ENCODE measurements at places on chromosomes 1 and 21. TPM values are rescaled to one million over a fixed set of nuclear protein-coding genes. Genes with fewer than 3 reads are reported as not detected.

DNA sequence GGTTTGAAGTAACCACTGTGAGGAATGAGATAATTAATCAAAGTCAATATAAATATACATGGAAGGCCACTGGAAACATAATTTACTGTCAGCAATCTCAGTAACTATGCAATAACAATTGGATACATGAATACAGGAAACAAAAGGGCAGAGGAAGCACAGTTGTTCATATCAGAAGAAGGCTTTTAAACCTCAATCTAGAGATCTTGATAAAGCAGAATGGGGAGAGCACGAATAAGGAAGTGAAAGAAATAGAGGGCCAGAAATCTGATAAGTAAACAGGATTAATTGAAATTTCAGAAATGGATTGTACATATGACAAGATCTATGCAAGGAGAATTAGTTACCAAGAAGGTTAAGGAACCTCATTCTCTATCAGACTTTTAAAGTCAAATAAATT lies 93.0 kb downstream of the EVI5 start:
- H3K36me3 ChIP-seq = peaks cover 16% of the 10 kb centered on the region
- H3K4me1 ChIP-seq = no peaks in the 10 kb centered on the region
- DNase-seq = no peak
- H3K27me3 ChIP-seq = no peaks in the 10 kb centered on the region
- no peak overlapping the region for H3K4me3 ChIP-seq
- H3K27ac ChIP-seq = no peak overlapping the region

DNA sequence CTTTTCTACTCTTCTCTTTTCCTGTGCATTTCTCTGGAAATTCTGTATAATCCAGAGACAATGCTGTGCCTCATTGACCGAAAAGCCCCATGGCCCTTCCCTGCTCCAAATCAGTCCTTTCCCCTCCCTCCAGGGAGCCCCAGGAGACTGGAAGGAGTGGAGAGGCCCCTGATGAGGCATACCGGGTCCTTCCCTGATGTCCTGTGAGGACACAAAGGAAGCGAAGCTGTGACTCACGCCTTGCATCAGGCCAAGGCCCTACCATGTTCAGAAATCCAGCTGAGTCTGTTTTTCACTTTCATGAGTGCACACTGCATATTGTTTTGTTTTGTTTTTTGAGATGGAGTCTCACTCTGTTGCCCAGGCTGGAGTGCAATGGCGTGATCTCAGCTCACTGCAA lies 38.7 kb upstream of the BECN2 start:
- no peaks in the 10 kb centered on the region for H3K27me3 ChIP-seq
- DNase-seq = no peak
- no peaks in the 10 kb centered on the region for H3K36me3 ChIP-seq
- H3K4me3 ChIP-seq = no peak overlapping the region
- peaks cover 8% of the 10 kb centered on the region for H3K4me1 ChIP-seq

DNA sequence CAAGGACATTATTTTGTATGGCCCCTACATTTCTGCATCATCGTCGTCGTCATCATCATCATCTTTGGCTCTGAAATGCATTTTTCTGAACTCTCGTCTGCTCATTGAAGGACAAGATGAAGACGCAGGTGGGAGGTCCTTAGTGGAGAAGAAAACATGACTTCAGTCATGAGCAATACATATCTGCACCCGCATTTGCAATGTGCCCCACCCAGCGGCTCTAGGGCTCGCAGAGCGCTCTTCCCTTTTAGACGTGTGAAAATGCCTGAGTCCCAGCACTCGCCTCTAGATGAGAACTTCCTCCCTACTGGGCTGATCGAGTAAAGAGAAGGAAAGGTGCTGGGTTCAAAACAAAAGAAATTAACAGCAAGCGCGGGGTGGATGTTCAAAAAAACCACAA lies 10.1 kb downstream of the C1orf174 start:
- no peak overlapping the region for H3K27ac ChIP-seq
- H3K27me3 ChIP-seq = no peaks in the 10 kb centered on the region
- no peak for DNase-seq
- H3K36me3 ChIP-seq = peaks cover 17% of the 10 kb centered on the region
- H3K4me3 ChIP-seq = peak overlapping the region; percentile 26

- H3K4me1 ChIP-seq = peaks cover 4% of the 10 kb centered on the region
- H3K36me3 ChIP-seq = no peaks in the 10 kb centered on the region
- DNase-seq = no peak
Observed at GRCh38 chr1:38500352-38500751, 359.2 kb downstream of the RRAGC start.

GRCh38 chr21:31606081-31606874 lies 53.2 kb upstream of the SOD1 start:
- no peak overlapping the region for H3K4me3 ChIP-seq
- H3K36me3 ChIP-seq = peaks cover 7% of the 10 kb centered on the region
- no peak for DNase-seq
- no peaks in the 10 kb centered on the region for H3K4me1 ChIP-seq

DNA sequence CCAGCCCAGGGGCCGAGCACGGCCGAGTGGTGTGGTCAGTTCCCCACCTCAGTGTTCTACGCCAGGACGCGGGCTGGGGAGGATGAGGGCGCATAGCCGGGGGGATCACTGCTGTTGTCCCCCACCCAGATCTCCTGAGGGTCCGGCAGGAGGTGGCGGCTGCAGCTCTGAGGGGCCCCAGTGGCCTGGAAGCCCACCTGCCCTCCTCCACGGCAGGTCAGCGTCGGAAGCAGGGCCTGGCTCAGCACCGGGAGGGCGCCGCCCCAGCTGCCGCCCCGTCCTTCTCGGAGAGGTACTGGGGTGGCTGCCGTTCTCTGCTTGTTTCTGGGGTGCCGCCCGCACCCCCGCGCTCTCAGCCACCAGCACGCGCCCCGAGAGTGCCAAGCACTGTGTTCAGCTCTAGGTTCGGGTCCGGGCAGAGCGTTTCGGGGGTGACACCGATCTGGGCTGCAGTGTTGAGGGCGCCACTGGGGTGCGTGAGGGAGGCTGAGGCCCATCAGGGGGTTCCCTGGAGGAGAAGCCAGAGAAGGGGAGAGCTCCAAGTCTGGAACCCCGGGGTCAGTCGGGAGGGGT lies 17.4 kb downstream of the SAMD11 start:
- peaks cover 9% of the 10 kb centered on the region for H3K36me3 ChIP-seq
- peaks cover 12% of the 10 kb centered on the region for H3K27me3 ChIP-seq
- no peaks in the 10 kb centered on the region for H3K4me1 ChIP-seq
- H3K4me3 ChIP-seq = no peak overlapping the region
- no peak overlapping the region for H3K27ac ChIP-seq

DNA sequence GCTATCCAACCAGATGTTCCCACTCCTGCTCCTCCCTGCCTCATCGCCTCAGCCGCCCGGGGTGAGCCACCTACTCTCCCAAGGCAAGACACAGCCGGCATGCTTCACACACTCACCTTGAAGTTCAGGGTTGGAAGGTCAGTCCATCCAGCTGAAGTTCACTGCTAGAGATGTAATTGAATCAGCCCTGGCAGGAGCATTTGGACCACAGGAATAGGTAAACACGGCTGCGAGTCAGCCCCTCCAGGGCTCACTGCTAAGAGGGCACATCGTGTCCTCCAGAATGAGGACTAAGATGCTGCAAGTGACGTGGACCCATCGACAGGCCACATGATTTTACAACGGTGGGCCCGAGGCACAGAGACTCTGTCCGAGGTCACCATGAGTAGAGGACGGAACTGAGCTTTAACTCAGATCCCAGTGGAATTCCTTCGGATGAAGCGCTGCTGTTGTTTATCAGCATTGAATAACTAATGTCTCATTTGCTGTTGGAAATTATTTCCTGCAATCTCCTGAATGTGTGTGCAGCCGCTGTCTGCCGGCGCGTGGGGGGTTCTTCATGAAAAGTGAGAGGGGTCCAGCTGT lies 41.9 kb downstream of the RSPH1 start:
- peaks cover 30% of the 10 kb centered on the region for H3K4me1 ChIP-seq
- no peak overlapping the region for H3K27ac ChIP-seq
- H3K4me3 ChIP-seq = no peak overlapping the region
- no peaks in the 10 kb centered on the region for H3K36me3 ChIP-seq
- H3K27me3 ChIP-seq = peaks cover 1% of the 10 kb centered on the region

GRCh38 chr1:27575840-27576331 lies 28.1 kb downstream of the AHDC1 start:
- peak; percentile 59 for DNase-seq
- no peak overlapping the region for H3K27ac ChIP-seq
- peaks cover 6% of the 10 kb centered on the region for H3K27me3 ChIP-seq
- H3K4me3 ChIP-seq = no peak overlapping the region

GRCh38 chr21:37656899-37657298 lies 259.4 kb downstream of the KCNJ6 start:
- DNase-seq = no peak
- H3K4me1 ChIP-seq = peaks cover 8% of the 10 kb centered on the region
- peaks cover 2% of the 10 kb centered on the region for H3K27me3 ChIP-seq
- no peak overlapping the region for H3K27ac ChIP-seq
- H3K4me3 ChIP-seq = no peak overlapping the region
- no peaks in the 10 kb centered on the region for H3K36me3 ChIP-seq

DNA sequence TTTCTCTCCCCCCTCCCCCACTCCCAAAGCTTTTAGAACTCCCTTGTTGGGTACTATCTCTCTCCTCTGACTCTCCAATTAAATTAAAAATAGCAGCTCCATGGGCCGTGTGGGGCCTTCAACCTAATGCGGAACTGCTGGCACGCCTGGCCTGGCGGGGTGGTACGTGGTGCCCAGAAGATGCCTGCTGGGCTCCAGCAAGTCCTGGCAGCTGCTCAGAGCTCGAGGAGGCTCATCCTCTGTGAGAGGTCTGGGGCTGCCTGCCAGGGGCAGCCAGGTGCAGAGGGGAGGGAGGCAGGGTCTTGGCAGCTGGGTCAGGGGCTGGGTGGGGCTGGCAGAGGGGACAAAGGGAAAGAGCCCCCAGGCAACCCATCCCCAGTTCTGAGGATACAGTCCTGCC lies 74.4 kb downstream of the ACTL8 start:
- DNase-seq = no peak
- peaks cover 3% of the 10 kb centered on the region for H3K27me3 ChIP-seq
- H3K4me1 ChIP-seq = no peaks in the 10 kb centered on the region
- H3K27ac ChIP-seq = no peak overlapping the region

- H3K27ac ChIP-seq = no peak overlapping the region
- H3K27me3 ChIP-seq = no peaks in the 10 kb centered on the region
- no peak for DNase-seq
- H3K4me3 ChIP-seq = no peak overlapping the region
- no peaks in the 10 kb centered on the region for H3K4me1 ChIP-seq
Observed at GRCh38 chr1:214058076-214058475, 70.3 kb downstream of the PROX1 start.

GRCh38 chr21:29195981-29196669 lies 65.7 kb downstream of the MAP3K7CL start:
- no peak overlapping the region for H3K4me3 ChIP-seq
- H3K4me1 ChIP-seq = peaks cover 3% of the 10 kb centered on the region
- H3K27ac ChIP-seq = no peak overlapping the region

DNA sequence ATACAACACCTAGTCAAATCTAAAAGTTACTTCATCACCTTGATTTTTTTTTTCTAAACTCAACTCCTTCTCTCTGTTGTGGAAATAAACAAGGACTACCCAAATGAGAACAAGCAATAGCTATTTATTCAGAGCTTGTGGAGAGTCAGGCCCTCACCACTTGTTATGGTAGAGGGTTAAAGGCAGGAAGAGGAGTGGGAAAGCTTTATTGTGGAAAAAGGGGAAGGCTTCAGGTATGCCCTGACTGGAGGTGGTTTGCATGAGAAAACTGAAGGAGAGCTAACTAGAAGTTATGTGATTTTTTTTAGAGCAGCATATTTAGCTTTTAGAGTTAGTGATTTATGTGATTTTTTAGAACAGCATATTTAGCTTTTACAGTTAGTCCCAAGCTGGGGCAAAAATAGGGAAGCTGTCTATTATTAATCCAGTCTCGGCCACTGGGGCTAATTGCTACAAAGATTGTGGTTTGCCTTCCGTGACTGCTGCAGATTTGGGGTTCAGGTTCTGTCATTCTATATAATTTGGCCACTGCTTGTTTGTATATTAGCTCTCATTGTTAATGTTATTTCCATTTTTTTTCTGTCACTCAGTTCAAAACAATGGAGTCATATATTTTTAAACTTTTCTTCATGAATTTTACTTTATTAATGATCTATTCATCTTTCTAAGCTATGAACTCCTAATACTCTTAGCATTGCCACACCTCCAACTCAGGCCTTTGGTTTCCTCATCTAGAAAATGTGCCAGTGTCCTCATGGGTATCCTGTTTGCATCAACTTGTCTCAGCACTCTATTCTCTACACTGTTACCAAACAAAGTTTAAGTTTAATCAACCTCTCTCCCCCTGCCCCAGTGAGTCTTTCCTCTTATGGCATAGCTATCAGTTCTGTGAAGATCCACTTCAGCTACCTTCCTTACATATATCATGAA lies 713.0 kb downstream of the BRINP3 start:
- no peak overlapping the region for H3K4me3 ChIP-seq
- H3K36me3 ChIP-seq = no peaks in the 10 kb centered on the region
- H3K27me3 ChIP-seq = no peaks in the 10 kb centered on the region
- no peaks in the 10 kb centered on the region for H3K4me1 ChIP-seq

Gene ATP1A4
- not detected for total RNA-seq

Measured in endothelial cell (in vitro differentiated cells).